ENCODE measurements at places on chromosomes 2 and 18.

- no peak for DNase-seq
These were observed 87.5 kb upstream of the ST3GAL5 start for GRCh38 chr2:85976106-85976920.

DNA sequence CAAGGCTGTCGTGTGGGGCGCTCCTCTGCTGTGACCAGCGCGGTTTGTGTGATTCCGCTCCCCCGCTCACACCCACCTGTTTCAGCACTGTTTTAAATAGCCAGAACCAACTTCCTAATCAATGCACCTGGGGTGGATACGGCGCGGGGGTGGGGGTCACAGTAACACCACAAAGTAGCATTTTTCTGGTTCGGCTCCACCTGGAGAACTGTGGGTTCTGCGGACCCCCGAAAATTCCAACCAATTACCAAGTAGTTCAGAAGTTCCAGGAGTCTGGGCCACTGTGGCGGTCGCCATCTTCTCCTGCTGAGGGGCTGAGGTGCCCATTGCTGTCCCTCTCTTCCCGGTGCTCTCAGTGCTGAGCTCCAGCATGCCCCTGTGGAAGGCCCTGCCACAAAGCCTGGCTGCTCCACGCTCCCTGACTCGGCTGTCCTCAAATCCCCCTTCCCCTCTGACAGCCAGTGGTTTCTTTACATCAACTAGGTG is 79.4 kb downstream of the GFPT1 start:
- no peak for DNase-seq

DNA sequence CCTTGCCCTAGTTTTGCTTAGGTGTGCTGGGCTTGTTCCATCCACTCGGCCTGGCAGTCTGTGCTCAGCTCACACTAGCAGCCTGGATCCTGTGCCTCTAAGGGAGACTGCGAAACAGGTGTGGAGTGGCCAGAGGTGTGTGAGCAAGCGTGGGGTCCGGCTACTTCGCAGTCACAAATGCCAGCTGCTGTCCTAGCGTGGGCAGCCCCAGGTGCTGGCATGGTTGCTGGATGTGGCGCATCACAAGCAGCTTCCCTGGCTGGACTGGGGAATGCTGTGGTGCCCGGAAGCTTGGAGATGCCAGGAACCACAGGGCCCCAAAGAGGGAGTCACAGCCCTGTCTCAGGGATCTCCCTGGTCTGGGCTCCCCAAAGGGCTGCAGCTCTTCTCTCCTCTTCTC is 119.0 kb upstream of the TMEFF2 start:
- no peak for DNase-seq

- no peak for DNase-seq
These were observed 55.7 kb upstream of the BOD1L2 start for GRCh38 chr18:57091231-57091630.

GRCh38 chr2:105179469-105180372 is 61.8 kb upstream of the GPR45 start:
- DNase-seq = no peak

DNA sequence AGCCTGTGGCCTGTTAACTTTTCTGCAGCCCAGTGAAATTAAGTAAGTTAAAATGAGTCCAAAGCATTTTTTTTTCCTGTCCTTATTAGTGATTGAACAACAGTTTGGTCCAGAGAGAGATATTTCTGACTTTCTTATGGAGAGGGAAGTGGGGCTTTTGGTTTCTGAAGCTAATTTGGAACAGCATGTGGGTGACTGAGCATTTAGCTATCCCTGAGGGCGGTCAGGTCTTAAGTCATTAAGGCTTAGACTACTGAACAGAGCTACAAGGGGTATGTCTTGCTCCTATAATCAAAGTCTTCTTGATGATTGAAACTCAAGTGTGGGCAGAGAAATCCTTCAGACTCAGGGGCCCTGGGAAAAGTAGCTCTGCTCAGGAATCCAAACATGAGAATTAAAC is 14.0 kb downstream of the ARHGAP25 start:
- DNase-seq = no peak
